Central memory CD4-positive, alpha-beta T cell (primary cell): ENCODE measurements at places on chromosomes 4 and X.

DNA sequence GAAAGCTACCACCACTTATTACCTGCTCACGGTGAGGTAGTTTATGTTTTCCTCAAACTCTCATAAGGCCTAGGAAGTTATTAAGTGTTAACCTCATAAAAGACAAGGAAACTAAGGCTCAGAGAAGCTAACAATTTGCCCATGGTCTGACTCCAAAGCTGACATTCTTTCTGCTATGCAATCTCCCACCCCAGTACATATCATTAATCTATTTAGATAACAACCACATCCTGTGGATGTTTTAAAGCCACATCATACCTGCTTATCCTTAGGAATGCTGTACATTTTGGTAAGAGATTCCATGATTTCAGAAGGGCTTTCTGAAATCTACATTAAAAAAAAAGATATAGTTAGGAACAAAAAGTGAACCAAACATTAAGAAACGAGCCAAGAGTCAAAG is 55.4 kb downstream of the HUWE1 start:
- no peak for DNase-seq

GRCh38 chrX:13119386-13119785 is 75.0 kb upstream of the FAM9C start:
- no peak for DNase-seq

DNA sequence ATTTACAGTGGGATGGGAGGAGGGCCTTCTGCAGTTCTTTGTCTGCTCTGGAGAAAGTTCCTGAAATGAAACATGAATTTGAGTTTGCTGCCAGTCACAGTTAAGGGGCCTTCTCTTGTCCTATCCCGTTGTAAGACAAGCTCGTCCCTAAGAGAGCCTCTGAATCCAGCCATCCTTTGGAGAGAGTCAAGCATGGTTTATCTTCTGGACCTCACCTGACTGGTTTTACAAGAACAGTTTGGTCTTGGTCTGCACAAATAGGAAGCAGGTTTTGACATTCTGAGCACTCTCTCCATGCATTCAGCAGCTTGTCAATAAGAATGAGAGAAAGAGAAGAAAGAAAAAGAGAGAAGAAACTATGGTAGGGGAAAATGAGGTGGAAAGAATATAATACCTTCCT is 20.4 kb upstream of the TENM3 start:
- DNase-seq = no peak

DNA sequence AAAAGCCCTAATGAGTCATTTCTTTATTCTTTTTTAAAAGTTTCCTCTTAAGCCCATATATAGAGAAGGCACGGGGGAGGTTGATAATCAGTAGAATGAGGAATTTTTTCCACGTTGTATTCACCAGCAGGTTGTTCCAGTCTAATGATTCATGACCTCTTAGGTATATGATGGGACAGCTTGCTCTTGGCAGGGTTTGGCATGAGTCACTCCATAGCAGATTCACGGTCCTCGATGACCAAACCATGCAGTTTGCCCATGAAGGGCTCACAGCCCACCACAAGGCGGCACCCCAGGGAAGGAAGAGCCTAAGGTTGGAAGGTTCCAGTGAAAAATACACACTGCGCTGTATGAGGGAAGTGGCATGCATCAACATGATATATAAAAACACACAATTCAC is 623.8 kb upstream of the DIPK2B start:
- no peak for DNase-seq

- DNase-seq = no peak
These were observed 148.7 kb upstream of the NAP1L5 start for GRCh38 chr4:88846206-88846790.

- no peak for DNase-seq
These were observed 195.4 kb downstream of the NWD2 start for GRCh38 chr4:37439809-37440474.

- DNase-seq = no peak
These were observed 38.3 kb upstream of the LGI2 start for GRCh38 chr4:25069014-25069413.

GRCh38 chr4:187501731-187502130 is 493.8 kb upstream of the ZFP42 start:
- DNase-seq = no peak

DNA sequence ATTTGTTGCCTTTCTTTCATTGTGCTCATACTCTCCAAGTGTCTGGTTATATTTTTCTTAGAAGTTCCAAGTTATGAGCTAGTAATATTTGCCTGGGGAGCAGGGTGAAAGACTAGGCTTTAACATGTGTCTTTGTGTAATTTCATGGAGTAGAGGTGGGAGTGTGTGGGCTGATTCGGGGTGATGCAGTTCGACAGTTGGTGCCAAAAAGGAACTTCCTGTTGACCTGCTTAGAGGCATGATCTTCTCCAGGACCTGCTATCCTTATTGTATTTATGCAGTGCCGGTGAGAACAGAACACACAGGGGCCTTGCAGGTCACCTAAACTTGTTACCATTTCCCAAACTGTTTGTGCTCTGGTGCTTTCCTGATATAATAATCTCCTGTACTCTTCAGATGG is 21.2 kb downstream of the USP53 start:
- DNase-seq = no peak

DNA sequence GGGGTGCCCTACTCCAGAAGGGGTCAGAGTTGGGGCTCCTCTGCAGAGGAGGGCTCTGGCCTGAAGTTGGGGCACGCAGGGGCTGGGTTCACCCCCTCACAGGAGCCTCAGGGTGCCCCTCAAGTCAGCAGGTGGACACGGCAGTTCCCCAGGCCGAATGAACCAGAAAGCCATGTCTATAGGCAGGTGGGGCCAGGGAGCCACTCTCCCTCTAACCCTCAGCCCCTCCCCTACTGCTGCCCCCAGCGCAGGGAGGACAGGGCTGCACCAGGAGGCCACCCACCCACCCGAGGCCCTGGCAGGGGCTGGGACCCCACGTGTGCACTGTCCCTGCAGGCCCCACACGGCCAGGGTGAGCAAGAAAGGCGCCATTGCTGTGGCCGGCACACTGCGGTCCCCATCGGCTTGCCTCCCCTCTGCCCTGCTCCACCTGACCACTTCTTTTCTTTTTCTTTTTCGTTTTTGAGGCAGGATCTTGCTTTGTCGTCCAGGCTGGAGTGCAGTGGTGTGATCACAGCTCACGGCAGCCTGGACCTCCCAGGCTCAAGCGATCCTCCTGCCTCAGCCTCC is 83.8 kb downstream of the FAM53A start:
- DNase-seq = no peak

DNA sequence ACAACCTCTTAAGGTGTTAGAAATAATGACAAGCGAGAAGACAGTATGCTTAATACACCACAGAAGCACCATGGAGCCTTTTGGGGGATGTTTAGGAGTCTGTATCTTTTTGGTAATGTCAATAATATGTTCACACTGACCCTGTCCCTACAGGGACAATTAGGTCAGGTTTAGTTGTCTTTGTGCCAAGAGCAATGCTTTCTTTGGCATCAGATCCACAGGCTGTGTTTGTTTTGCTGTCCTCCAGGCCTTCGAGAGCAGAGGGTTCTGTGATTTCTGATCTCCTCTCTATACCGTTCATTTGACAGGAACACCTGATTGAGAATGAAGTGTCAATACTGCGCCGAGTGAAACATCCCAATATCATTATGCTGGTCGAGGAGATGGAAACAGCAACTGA is 153.8 kb downstream of the DCLK2 start:
- no peak for DNase-seq

GRCh38 chr4:25930731-25931354 is 16.8 kb downstream of the SMIM20 start:
- no peak for DNase-seq

GRCh38 chrX:118558926-118559325 is 63.3 kb downstream of the DOCK11 start:
- DNase-seq = no peak

DNA sequence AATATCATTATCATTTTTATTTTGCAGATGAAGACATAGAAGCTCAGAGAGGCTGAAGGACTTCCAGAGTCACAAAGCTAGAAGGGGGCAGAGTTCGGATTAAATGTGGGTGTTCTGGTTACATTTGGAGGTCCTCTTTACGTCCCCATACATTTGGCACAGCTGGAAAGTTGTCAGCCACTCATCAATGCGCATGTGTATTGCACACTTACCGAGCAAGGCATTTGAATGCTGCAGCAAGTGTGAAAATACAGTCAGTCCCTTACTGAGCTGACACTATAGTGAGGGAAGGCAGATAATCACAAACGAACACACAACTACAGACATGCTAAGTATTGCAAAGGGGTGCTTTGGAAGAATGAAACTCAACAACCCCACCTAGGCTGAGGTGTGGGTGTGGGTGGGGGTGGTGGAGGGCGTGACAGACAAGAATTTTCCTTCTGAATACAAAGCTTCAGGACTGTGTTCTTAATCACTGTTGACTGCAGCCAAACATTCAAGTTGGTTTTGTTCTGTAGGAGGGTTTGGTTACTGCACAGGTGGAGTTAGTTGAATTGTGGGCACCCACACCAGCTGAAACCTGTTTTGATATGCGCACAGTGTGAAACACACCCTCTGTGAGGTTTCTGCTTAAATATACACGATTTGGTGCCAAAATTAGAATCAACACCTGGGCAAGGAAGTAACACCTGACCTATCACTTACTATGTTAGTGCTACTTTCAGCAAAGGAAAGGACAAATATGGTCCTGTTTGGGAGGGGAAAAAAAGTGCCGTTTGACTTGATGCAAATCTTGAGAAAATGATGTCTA is 72.4 kb downstream of the COQ2 start:
- peak; percentile 89 for DNase-seq

- DNase-seq = no peak
These were observed 85.3 kb upstream of the TLL1 start for GRCh38 chr4:165787516-165788274.

GRCh38 chrX:154486052-154486395 is 391 bp downstream of the UBL4A start:
- peak; percentile 32 for DNase-seq

DNA sequence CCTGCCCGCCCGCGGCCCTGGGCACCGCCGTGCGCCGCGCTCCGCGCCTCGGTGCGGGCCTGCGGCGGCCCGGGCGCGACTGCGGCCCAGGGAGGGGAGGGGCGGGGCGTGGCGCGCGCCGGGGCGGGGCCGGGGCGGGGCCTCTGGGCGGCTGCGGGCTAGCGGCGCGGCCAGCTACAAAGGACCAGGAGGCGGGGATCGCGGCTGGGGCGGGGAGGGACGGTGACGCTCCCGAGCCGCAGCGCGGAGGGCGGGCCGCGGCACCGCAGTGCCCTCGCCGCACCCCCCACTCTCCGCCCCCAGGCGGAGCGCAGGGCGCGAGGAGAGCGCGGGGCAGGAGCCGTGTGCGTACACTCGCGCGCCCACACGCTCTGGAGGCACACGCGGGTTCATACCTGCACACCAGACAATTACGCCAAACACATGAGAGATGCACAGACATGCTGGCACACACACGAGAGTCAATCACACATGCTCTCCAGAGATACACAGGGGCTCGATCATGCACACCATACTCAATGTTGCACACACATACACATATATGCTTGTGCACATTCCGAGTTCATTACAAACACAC is at the start of gene CRMP1:
TSS of gene CRMP1 (minus strand) at position 83 of the 577 bp plus-strand sequence. CDS start 117 bp downstream, outside the sequence.
- DNase-seq = no peak

- DNase-seq = no peak
These were observed 1.5 kb downstream of the IL1RAPL2 start for GRCh38 chrX:104567506-104567905.

DNA sequence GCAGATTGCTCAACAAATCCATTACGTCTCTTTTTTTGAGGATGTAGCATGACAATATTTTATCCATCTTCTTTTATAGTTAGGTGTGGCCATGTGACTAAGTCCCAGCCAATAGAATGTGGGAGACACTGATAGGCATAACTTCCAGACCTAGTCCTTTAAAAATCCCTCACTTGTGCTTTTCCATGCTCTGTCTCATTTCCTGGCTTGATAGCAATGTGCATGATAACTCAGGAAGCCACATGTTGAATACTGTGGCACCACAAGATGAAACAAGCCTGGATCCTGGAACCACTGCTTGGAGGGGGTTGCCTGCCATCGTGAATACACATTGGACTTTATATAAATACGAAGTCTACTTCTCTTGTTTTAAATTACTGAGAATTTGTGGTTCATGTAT is 184.0 kb upstream of the NEIL3 start:
- no peak for DNase-seq

DNA sequence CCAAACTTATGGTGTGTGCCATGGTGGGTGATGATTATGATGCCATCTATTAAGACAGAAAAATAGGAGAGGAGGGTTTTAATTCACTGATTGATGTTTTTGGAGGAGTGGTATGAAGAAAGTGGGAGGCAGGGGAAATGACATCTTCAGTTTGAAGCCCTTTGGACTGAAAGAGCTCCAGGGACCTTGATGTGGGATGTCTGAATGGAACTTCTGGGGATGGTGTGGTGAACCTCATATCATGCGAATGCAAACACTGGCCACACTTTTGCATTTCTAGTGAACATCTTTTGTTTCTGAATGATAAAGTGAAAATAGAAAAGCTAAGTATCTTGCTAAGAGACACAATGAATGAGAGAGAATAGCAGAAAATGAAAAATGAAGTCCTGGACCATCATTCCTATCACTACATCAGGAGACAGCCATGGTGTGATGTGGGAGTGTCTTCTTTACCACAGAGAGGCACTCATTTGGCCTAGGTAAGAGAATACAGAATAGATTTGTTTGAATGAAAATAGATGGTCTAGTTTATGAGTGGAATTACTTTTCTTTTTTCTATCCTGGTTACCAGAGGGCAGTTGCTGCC is 123.5 kb downstream of the ZNF827 start:
- DNase-seq = no peak

DNA sequence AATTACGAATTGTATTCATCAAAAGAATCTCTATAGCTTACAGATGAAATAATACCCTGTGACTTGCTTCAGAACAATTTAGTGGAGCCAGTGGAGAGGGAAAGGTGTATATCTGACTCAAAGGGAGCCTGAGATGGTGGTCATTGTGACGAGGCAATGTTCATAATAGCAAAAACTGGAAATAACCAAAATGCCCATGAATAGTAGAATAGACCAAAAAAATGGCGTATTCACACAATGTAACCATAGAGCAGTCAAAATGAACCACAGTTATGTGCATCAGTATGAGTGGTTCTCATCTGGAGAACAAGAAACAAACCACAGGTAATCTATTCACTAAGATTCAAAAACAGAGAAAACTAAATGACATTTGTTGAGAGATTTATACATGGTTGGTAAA is 125.3 kb upstream of the CLNK start:
- DNase-seq = no peak

DNA sequence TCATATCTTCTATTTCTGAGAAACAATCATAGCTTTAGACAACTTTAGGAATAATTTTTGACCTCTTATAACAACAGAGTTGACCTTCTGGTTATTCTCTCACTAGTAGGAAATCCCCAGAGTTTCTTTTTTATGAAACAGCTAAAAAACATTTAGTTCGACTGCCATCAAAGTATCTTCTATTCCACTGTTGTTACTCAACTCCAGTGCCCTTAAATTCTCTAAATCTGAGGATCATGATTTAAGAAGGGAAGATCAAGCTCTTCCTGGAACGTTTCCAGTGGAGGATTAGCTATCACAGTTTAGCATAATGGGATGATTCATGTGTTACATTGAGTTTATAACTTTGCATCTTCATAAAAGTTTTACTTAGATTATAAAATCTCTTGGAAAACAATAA is 134.9 kb upstream of the VEGFC start:
- DNase-seq = no peak
